ENCODE measurements at places on chromosomes 1 and 21. TPM values are rescaled to one million over a fixed set of nuclear protein-coding genes. Genes with fewer than 3 reads are reported as not detected.

The ITGB2 gene
- 250 TPM for total RNA-seq

GRCh38 chr1:173545688-173546087, 57.2 kb downstream of the SLC9C2 start:
- H3K4me1 ChIP-seq: peaks cover 11% of the 10 kb centered on the region
- no peak for DNase-seq
- no peaks in the 10 kb centered on the region for H3K36me3 ChIP-seq
- H3K27me3 ChIP-seq: no peaks in the 10 kb centered on the region
- H3K27ac ChIP-seq: no peak overlapping the region

- DNase-seq: no peak
- H3K36me3 ChIP-seq: peaks cover 5% of the 10 kb centered on the region
- H3K4me3 ChIP-seq: no peak overlapping the region
- H3K27me3 ChIP-seq: peaks cover 17% of the 10 kb centered on the region
- no peak overlapping the region for H3K27ac ChIP-seq
Observed at GRCh38 chr1:212556822-212557549, 51.6 kb upstream of the ATF3 start.

The KRTAP21-3 gene
- total RNA-seq: not detected

DNA sequence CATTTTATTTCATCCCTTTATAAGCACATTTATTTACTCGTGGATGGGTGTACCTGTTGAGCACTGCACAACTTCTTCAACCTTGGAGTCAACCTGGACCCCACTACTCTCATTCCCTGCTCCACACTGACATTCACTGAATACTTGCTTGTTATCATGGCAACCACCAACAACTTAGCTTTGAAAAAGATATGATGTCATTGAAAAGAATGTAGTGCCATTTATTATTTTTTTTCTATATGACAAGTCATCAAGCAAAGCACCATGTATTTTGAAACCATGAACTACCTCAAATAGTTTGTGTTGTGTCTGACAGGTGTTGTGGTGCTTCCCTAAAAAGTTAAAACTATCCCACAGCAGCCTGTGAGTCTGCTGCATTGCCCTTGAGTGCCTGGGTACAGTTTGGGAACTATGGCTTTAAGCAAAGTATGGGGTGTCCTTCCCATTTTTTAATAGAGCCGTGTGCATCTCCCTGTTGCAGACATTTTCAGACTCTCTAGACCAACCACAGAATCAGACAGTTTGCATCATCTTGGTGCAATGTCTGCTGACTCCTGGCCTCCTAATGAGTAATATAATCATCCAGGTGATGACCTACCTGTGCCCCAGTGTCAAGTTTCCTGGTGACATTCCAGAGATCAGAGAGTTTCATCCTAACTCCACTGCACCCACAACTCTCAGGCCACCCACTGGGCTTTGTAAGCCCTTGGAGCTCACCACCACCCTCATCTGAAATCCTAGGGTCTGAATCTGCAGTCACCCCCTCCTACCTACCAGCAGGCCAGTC, 339.7 kb upstream of the PROX1 start:
- H3K27ac ChIP-seq: no peak overlapping the region
- no peak overlapping the region for H3K4me3 ChIP-seq
- no peaks in the 10 kb centered on the region for H3K36me3 ChIP-seq
- no peak for DNase-seq
- H3K27me3 ChIP-seq: peaks cover 13% of the 10 kb centered on the region
- no peaks in the 10 kb centered on the region for H3K4me1 ChIP-seq

GRCh38 chr21:44896561-44897286, 23.2 kb upstream of the PTTG1IP start:
- no peak overlapping the region for H3K4me3 ChIP-seq
- DNase-seq: no peak
- H3K4me1 ChIP-seq: peaks cover 5% of the 10 kb centered on the region
- H3K27ac ChIP-seq: no peak overlapping the region

DNA sequence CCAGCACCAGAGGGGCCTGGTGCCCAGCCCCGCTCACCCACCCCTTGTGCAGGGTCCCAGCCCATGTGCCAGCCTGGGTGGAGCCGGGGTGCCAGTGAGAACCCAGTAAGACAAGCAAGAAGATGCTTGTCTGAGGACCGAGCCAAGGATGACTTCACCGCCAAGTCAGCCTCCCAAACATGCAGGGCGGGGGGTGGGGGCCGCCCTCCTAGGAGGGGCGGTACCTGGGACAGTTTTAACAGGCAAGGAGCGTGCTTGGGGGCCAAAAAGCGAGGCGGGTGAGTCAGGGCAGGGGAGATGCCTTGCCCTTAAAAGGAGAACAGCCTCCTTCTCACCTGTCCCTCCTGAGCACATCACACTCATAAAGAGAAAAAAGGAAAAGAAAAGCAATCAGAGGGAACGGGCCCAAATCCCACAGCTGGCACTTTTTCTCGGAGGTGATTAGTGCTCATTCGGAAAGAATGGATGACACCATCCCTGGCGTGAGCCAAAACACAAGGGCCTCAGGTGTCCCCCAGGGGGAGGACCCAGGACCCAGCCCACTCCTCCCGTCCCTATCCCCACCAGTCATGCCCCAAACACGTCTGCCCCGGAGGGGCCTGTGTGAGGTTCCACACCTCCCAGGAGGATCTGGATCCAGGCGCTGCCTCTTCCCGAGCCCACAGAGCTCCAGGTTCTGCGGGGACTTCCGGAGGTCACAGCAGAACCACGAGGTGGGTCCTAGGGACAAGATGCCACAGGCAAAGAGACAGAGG, 77.6 kb upstream of the IFFO2 start:
- DNase-seq: no peak
- no peaks in the 10 kb centered on the region for H3K4me1 ChIP-seq
- H3K27ac ChIP-seq: no peak overlapping the region
- no peak overlapping the region for H3K4me3 ChIP-seq

GRCh38 chr1:234111458-234112142, 207.1 kb downstream of the SLC35F3 start:
- H3K4me1 ChIP-seq: peaks cover 5% of the 10 kb centered on the region
- DNase-seq: no peak
- peaks cover 13% of the 10 kb centered on the region for H3K27me3 ChIP-seq

DNA sequence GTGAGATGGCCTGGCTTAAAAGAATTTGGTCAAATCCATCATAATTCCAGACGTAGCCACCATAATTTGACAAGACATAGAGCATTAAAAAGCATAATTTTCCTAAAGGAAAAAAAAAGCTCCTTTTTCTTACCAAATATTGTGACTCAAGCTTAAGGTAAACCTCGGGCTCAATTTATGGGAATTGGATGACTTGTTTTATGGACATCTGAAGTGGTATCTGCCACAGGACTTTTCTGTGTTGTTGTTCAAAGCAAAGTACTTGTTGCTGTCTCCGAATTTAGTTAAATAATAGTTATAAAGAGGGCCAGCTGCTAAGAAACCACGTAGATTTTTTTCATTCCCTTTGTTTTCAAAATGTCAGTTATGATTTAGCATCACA, 1.1 kb downstream of the MPZL1 start:
- no peak for DNase-seq
- no peaks in the 10 kb centered on the region for H3K27me3 ChIP-seq
- H3K4me1 ChIP-seq: peaks cover 48% of the 10 kb centered on the region

- H3K36me3 ChIP-seq: no peaks in the 10 kb centered on the region
- DNase-seq: no peak
Observed at GRCh38 chr1:54926970-54927369, 40.0 kb upstream of the DHCR24 start.

The CELA2A gene
- not detected for total RNA-seq

The SH3D21 gene
- 26.2 TPM for total RNA-seq

DNA sequence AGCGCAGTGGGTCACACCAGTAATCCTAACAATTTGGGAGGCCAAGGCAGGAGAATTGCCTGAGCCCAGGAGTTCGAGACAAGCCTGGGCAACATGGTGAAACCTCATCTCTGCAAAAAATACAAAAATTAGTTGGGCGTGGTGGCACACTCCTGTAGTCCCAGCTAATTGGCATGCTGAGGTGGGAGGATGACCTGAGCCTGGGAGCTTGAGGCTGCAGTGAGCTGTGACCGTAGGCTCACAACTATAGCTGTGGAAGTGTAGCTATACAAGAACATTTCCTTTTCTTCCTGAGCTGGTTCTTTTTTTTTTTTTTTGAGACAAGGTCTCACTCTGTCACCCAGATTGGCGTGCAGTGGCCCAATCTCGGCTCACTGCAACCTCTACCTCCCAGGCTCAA, 19.1 kb upstream of the ZNF697 start:
- no peak for DNase-seq
- H3K4me1 ChIP-seq: peaks cover under 1% of the 10 kb centered on the region
- H3K4me3 ChIP-seq: no peak overlapping the region
- H3K27ac ChIP-seq: no peak overlapping the region
- peaks cover 7% of the 10 kb centered on the region for H3K27me3 ChIP-seq

GRCh38 chr1:19723874-19724273, 59.2 kb downstream of the HTR6 start:
- no peak overlapping the region for H3K27ac ChIP-seq
- H3K36me3 ChIP-seq: no peaks in the 10 kb centered on the region
- no peaks in the 10 kb centered on the region for H3K27me3 ChIP-seq
- no peak for DNase-seq

- no peak overlapping the region for H3K4me3 ChIP-seq
- H3K27me3 ChIP-seq: peaks cover 40% of the 10 kb centered on the region
- peaks cover 6% of the 10 kb centered on the region for H3K4me1 ChIP-seq
- no peaks in the 10 kb centered on the region for H3K36me3 ChIP-seq
- no peak for DNase-seq
Observed at GRCh38 chr1:20382711-20383110, 92.0 kb downstream of the VWA5B1 start.

GRCh38 chr1:18373882-18374493, 106.7 kb upstream of the KLHDC7A start:
- H3K27ac ChIP-seq: no peak overlapping the region
- H3K27me3 ChIP-seq: peaks cover 20% of the 10 kb centered on the region
- no peaks in the 10 kb centered on the region for H3K36me3 ChIP-seq
- H3K4me3 ChIP-seq: no peak overlapping the region
- DNase-seq: peak; percentile 43

DNA sequence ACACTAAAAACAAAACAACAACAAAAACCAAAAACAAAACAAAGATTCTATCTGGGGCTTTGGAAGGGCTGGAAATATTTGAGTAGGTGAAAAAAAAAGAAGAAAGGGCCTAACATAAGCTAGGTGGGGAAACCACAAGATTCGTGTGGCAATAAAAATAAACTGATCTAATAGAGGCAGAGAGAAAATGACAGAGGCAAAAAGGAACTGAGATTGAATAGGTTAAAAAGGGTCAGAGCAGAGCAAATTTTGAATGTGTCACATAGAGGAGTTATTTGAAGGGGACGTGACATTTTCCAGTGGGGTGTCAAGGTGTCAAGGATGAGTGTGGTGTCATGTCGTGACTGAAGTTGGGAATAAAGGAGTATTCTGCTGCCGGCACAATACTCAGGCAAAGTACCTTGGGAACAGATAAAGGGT, 65.2 kb upstream of the RALGPS2 start:
- no peaks in the 10 kb centered on the region for H3K4me1 ChIP-seq
- peaks cover 21% of the 10 kb centered on the region for H3K27me3 ChIP-seq
- H3K36me3 ChIP-seq: no peaks in the 10 kb centered on the region
- H3K27ac ChIP-seq: no peak overlapping the region
- H3K4me3 ChIP-seq: no peak overlapping the region

GRCh38 chr1:115031595-115031994, 2.0 kb downstream of the TSHB start:
- no peaks in the 10 kb centered on the region for H3K27me3 ChIP-seq
- no peaks in the 10 kb centered on the region for H3K4me1 ChIP-seq
- no peak for DNase-seq
- no peaks in the 10 kb centered on the region for H3K36me3 ChIP-seq
- no peak overlapping the region for H3K4me3 ChIP-seq
- no peak overlapping the region for H3K27ac ChIP-seq

The ACTL8 gene
- total RNA-seq: not detected

The CRNN gene
- total RNA-seq: not detected

DNA sequence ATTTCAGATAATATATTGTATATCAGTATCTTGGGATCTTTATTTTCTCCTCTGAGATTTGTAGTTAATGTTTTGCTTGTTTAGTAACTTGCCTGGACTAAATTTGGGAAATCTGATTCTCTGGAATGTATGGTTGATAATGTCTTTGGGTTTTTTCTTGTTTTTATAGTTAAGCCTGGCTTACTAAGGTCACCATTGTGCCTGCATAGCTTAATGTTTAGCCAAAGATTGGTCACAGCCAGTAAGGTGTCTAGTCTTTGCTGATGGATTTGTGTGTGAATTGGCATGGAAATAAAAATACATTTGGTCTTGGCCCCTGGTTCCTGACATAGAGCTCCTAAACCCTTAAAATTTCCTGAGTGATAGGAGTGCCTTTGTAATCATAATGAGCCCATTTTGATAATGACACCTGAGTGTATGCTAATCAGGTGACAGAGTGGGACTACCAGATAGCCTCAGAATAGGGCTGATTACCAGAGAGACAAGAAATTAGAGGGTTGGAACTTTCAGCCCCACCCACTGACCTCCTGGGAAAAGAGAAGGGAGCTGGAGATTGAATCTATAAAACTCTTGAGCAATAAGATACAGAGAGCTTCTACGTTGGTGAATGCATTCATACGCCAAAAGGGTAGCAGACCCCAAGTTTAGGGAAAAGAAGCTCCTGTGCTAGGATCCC, 47.9 kb upstream of the NUF2 start:
- peaks cover 27% of the 10 kb centered on the region for H3K36me3 ChIP-seq
- no peak overlapping the region for H3K4me3 ChIP-seq
- H3K27me3 ChIP-seq: no peaks in the 10 kb centered on the region
- no peak for DNase-seq
- no peak overlapping the region for H3K27ac ChIP-seq

GRCh38 chr1:206971029-206971655, 882 bp upstream of the FCAMR start:
- H3K27me3 ChIP-seq: no peaks in the 10 kb centered on the region
- H3K4me3 ChIP-seq: no peak overlapping the region
- H3K36me3 ChIP-seq: no peaks in the 10 kb centered on the region
- H3K27ac ChIP-seq: no peak overlapping the region

- H3K4me3 ChIP-seq: no peak overlapping the region
- no peak for DNase-seq
- H3K27me3 ChIP-seq: no peaks in the 10 kb centered on the region
- no peaks in the 10 kb centered on the region for H3K4me1 ChIP-seq
- no peaks in the 10 kb centered on the region for H3K36me3 ChIP-seq
Observed at GRCh38 chr1:22789356-22789994, 78.8 kb downstream of the EPHB2 start.

- no peaks in the 10 kb centered on the region for H3K36me3 ChIP-seq
- H3K4me3 ChIP-seq: no peak overlapping the region
- no peaks in the 10 kb centered on the region for H3K4me1 ChIP-seq
- peaks cover 12% of the 10 kb centered on the region for H3K27me3 ChIP-seq
- no peak for DNase-seq
- H3K27ac ChIP-seq: no peak overlapping the region
Observed at GRCh38 chr21:39575775-39576174, 37.0 kb upstream of the B3GALT5 start.

- no peaks in the 10 kb centered on the region for H3K36me3 ChIP-seq
- no peak overlapping the region for H3K27ac ChIP-seq
- H3K27me3 ChIP-seq: no peaks in the 10 kb centered on the region
- DNase-seq: no peak
- H3K4me1 ChIP-seq: no peaks in the 10 kb centered on the region
- no peak overlapping the region for H3K4me3 ChIP-seq
Observed at GRCh38 chr1:189216886-189217285, 1260.8 kb downstream of the BRINP3 start.

Data from activated CD4-positive, alpha-beta T cell treated with anti-CD3 and anti-CD28 coated beads for 36 hours (primary cell).